Lung microvascular endothelial cell (primary cell): ENCODE measurements at places on chromosomes 1 and 21. TPM values are rescaled to one million over a fixed set of nuclear protein-coding genes. Genes with fewer than 3 reads are reported as not detected.

RHBDL2 gene
- total RNA-seq = not detected in 2 replicates

GUCA2B gene
- total RNA-seq = not detected in 2 replicates

TNFRSF9 gene
- total RNA-seq = under 0.01 TPM in 2 replicates

TCP10L gene
- total RNA-seq = 0.20 and 0.44 TPM in 2 replicates

C1orf87 gene
- not detected in 2 replicates for total RNA-seq

LIPI gene
- not detected in 2 replicates for total RNA-seq

OR6K3 gene
- not detected in 2 replicates for total RNA-seq

AMY1B gene
- total RNA-seq = not detected in 2 replicates

C21orf58 gene
- 0.79 and 2.0 TPM in 2 replicates for total RNA-seq

OR2M7 gene
- total RNA-seq = not detected in 2 replicates

S100A1 gene
- total RNA-seq = not detected in 2 replicates

MTARC2 gene
- 8.5 and 16.5 TPM in 2 replicates for total RNA-seq

SPSB1 gene
- total RNA-seq = 20.0 and 21.6 TPM in 2 replicates

TCHHL1 gene
- not detected in 2 replicates for total RNA-seq

HHAT gene
- total RNA-seq = 0.65 and 1.2 TPM in 2 replicates

SPTA1 gene
- total RNA-seq = 0.40 and 0.87 TPM in 2 replicates

ADGRB2 gene
- total RNA-seq = 0.20 and 0.22 TPM in 2 replicates

DIRAS3 gene
- total RNA-seq = 2.0 and 3.4 TPM in 2 replicates

PRAMEF18 gene
- total RNA-seq = not detected in 2 replicates

CD244 gene
- total RNA-seq = not detected in 2 replicates

DDAH1 gene
- 31.8 and 57.9 TPM in 2 replicates for total RNA-seq

C21orf91 gene
- 4.4 and 8.9 TPM in 2 replicates for total RNA-seq

PLA2G5 gene
- total RNA-seq = under 0.01 and 0.44 TPM in 2 replicates

SLC1A7 gene
- not detected in 2 replicates for total RNA-seq

GCSAML gene
- total RNA-seq = not detected in 2 replicates

LCE3D gene
- not detected in 2 replicates for total RNA-seq

PRRX1 gene
- under 0.01 and 0.65 TPM in 2 replicates for total RNA-seq
